ENCODE measurements at places on chromosomes 1 and 21. TPM values are rescaled to one million over a fixed set of nuclear protein-coding genes. Genes with fewer than 3 reads are reported as not detected.

DNA sequence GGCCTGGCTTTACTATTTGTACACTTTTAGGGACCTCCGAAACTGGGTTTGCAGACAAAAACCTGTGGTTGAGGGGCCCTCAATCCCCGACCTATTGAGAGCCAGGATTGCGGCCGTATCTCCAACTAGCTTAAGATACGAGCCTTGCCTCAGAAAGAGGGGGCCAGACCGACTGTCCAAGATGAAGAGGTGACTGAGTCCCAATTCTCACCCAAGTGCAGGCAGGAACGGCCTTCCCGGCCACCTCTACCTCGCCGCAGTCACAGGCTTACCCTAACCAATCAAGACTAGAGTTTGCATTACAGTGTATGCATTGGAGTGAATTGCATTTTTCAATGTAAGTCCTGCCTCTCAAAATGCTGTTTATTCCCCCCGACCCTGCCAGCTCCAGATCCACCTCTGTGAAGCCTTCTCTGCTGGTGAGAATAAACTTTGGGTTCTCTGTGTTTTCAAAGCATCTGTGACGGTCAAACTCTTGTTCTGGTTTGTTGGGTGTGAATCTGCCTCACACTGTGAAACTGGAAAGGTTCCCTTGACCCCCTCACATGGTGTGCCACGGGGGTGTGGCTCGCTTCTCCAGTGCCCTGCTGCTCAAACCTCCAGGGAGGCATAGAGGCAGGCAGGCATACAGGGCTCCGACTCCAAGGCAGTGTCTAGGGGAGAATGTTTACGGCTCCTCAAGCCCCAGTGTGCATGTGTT, 62.2 kb upstream of the WLS start:
- DNase-seq: no peak

GRCh38 chr1:15899266-15899665, 51.8 kb downstream of the SPEN start:
- DNase-seq: no peak

DNA sequence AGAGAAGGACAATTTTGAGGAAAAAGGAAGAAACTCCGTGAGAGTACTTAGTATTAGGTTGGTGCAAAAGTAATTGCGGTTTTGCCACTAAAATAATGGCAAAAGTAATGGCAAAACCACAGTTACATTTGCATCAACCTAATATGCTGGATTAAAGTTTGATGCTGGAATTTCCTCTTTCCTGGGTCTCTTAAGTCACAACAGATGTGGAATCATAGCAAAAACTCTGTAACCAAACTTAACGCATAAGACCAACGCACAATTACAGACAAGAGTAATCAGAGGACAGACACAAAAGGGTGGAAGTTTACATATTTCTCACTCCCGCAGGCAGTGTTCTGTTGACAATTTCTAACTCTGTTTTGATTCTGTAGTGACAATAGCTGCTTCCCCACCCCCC, 182.4 kb downstream of the BACH1 start:
- DNase-seq: no peak

- DNase-seq: no peak
Measured at GRCh38 chr1:26373281-26373680, 731 bp upstream of the ZNF683 start.

- peak; percentile 77 for DNase-seq
Measured at GRCh38 chr1:101282314-101283038, 45.7 kb downstream of the S1PR1 start.

DNA sequence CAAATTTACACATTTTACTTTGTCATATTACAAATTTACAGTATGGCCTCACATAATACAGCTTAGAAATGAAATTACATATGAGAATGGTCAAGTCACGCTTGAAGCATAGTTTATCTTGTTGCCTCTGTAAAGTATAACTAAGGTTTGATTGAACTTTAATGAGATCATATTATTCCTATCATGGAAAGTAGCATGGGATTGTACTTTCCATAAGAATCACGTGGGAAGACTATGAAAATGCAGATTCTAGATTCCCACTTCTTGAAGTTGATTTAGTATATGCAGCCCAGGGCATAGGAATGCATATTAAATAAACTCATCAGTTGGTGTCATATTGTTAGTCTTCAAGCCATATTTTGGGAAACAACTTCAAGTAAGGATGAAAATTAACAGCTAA, 342.8 kb downstream of the NCAM2 start:
- no peak for DNase-seq

- DNase-seq: no peak
Measured at GRCh38 chr1:212323066-212323465, 37.9 kb downstream of the PPP2R5A start.

- peak; percentile 85 for DNase-seq
Measured at GRCh38 chr1:88731475-88732269, 47.6 kb downstream of the PKN2 start.

Gene OR2AK2
- not detected for total RNA-seq

Gene RAD54L
- total RNA-seq: 18.9 TPM

Gene OR10R2
- not detected for total RNA-seq

Gene HSD3B2
- not detected for total RNA-seq

Gene RPE65
- total RNA-seq: not detected

Gene PLPPR4
- not detected for total RNA-seq

Gene CD1B
- not detected for total RNA-seq

Data from endothelial cell of umbilical vein (primary cell).